ENCODE measurements at places on chromosomes 16 and 17. TPM values are rescaled to one million over a fixed set of nuclear protein-coding genes. Genes with fewer than 3 reads are reported as not detected.

GRCh38 chr17:9517396-9517795, 58.2 kb downstream of the STX8 start:
- DNase-seq = no peak

- DNase-seq = no peak
These were observed 1013.8 kb upstream of the EEF2KMT start for GRCh38 chr16:6111390-6111789.

DNA sequence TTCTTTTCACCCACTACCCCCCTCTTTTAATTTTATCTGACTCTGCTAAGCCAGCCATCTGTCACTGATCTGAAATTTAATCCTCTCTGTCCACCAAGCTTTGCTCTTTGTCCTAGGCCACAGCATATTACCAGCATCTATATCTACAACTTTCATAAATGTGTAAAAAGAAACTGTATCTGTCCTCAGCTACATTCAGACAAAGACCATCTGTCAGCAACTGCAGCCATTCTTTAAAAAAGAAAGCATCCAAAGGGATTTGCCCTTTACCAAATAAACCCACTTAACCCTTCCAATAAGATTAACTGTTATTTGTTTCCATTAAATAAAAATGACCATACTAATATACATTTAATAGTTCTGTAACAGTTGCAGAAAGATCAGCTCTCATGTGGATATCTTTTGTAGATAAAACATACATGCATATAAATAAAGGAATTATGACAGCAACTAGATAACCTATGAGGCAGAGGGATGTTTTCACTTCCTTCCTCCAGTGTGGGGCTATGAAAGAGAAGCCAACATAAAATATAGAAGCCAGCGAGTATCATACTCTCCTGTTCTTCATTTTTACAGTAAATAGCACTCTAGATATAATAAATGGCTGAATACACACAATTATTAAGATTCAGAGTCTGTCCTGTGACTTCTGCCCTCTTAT, 602.5 kb upstream of the SALL1 start:
- peak; percentile 54 for DNase-seq

ZPBP2 gene
- polyA plus RNA-seq = not detected
